ENCODE measurements at places on chromosomes 1 and 21.

DNA sequence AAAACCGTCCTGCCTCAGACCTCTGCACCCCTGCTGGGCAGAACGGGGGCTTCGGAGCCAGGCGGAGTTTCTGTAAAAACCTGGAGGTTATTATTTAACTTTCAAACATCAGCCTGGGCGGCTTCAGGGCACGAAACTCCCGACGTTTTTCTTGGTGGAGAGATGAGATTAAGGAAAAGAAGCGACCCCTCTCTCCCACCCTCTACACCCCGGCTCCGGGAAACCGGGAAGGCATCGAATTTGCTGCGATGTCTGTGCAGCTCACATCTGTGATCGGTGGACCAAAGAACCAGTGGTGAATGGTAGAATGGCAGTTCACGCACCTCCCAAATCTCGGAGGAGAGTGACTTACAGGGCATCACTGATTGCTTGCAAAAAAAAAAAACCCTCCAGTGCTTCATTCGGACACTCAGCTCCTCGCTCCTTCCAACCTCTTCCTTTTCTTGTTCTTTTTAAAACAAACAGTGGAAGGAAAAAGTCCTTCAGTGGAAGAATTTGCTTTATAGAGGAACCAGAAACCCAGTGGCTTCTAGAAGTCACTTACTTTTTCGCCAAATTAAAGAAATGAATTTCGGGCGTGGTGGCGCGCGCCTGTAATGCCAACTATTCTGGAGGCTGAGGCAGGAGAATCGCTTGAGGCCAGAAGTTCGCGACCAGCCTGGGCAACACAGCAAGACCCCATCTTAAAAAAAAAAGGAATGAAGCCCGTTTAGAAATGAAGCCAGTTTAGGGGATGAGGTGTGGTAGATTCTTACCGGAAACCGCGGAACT lies 884 bp downstream of the PHACTR4 start:
- DNase-seq: no peak

DNA sequence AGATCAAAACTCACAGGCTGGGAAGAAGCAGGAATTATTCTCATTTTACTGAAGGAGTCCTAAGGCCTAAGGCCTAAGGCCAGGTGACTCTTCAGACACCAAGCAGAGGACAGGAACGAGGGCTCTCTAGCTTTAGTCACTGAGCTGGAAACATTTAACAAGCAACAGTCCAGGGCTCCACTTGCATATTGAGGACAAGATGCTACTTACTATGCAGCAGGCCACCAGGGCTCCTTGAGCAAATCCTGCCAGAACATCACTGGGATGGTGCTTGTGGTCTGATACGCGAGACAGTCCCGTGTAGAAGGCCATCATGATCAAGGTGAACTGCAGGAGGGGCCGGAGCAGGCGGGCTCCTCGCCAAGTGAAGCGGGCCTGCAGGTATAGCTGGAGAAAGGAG lies 67.6 kb downstream of the PLPP3 start:
- DNase-seq: no peak

DNA sequence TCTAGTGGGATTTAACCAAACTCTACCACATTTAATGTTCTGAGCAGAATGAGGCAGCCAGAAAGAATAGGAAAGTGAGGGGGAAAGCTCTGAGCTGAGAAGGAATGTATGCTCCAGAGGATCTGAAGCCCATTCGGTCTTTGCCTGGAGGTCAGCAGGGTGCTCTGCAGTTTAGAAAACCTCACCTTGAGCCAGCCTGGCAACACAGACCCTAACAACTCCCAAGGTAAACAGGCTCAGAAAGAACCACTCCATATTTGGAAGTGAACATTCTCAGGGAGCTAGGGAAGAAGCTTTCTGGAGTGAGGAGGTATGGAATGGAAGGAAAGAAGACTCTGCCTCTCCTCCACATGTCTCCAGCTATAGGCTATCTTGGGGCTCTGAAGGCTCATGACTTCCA lies 398.8 kb downstream of the SEC16B start:
- no peak for DNase-seq

DNA sequence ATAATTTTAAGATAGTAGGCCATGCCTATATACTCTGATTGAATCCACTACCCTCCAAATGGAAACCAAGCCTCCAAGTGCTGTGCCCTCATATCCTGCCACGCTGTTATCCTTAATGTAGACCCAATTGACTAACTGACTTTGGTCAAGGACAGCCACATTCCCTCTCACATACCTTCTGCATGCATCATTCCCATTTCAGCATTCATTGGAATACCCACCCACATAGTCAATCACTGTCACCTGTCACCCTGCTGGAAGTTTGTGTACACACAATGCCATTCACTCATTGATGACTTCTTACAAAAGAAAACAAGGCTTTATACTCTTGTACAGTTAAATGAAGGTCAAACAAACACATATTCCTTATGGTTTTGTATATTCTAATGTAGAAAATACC lies 221.1 kb upstream of the PBX1 start:
- no peak for DNase-seq

DNA sequence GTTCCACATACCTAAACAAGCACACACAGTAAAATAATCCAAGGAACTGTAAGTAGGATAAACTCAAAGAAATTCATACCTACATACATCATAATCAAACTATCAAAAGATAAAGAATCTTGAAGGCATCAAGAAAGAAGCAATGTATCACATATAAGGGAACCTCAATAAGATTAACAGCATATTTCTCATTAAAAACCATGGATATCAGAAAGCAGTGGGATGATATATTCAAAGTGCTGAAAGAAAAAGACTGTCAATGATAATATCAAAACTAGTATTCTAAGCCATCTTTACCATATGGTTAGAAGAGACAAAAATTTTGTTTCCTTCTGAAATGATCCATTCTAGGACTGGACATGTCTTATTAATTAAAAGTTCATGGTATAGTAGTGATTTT lies 37.1 kb upstream of the ADAM30 start:
- DNase-seq: no peak

DNA sequence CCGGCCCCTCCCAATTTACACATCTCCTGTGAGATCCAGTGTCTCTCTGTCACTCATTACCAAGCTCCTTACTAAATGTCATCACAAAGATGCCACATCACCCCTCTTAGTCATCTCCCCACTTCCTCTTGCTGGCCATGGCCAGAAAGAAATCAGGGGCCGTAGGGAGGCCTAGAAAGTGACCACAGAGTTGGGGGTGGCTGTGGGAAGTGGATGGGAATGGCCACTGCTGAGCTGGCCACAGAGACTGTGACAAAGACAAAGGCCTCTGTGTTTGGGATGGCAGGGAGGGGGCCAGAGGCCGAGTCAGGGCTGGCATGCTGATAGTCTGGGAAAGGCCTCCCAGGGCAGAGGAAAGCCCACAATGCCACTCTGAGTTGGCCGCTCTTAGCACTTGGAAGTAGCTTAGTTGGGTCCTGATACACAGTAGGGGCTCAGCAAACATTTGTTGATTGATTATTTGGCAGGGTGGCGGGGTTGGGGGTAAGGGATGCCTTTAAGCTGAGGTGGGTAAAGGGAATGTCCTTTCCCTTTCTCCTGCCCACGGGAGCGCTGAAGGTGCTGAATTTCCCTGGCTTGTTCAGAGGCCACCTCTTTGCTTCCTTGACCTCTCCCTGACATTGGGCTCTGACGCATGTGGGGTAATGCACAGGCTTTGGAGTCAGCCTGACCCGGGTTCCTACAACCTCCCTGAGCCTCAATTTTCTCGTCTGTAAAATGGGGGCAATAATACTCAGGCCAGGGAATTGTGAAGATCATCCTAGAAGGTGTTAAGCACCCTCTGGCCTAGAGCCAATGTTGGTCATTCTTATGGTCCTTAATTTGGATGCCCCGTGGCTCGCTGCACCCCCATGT lies 13.2 kb downstream of the NAV1 start:
- no peak for DNase-seq

DNA sequence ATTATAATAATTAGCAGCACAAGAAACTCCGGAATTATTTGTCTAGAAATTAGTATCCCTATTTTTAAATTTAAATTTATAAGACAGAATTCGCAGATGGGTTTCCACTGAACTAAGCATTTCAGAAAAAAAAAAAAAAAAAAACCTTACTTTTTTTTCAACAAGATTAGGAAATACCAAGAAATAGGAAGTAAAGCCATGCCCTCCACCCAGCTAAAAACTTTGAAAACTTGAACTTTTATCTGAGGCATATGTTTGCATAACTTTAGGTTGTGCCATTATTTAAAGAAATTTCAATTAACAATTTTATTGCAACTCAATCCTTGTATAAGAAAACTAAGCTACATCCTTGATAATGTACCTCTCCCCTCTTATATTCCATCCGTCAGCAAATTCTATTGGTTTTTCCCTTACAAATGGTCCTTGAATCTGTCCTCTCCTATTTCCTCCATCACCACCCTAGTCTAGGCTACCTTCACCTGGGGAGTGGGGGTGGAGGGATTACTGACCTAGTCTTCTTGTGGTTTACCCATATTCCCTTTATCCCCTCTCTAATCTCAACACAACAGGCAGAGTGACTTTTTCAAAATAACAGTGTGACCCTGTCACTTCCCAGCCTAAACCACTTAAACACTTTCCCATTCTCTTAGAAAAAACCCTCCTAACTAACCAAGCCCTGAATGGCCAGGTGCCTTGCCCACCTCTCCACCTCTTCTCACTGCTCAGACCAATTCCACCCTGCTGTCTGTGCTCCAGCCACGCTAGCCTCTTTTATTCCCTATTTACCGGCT lies 1.4 kb upstream of the EVI5 start:
- no peak for DNase-seq

DNA sequence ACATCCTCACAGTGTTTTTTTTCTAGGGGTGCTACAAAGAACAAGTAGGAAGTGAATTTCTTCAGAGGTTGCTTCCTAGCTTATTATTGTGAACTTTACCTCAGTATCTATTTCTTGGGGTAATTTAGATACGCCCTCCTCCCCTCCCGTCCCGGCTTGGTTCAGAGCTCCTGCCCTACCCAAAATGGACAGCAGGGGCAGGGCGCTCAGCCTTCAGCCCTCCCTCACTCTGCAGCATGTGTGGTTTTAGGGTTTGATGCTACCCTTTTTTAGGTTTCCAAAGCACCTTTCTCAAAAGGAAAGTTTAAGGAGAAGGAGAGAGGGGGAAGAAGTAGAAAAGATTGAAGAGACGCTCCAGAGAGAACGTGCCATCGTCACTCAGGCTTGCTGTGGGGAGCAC lies 16.9 kb upstream of the POGK start:
- DNase-seq: no peak

DNA sequence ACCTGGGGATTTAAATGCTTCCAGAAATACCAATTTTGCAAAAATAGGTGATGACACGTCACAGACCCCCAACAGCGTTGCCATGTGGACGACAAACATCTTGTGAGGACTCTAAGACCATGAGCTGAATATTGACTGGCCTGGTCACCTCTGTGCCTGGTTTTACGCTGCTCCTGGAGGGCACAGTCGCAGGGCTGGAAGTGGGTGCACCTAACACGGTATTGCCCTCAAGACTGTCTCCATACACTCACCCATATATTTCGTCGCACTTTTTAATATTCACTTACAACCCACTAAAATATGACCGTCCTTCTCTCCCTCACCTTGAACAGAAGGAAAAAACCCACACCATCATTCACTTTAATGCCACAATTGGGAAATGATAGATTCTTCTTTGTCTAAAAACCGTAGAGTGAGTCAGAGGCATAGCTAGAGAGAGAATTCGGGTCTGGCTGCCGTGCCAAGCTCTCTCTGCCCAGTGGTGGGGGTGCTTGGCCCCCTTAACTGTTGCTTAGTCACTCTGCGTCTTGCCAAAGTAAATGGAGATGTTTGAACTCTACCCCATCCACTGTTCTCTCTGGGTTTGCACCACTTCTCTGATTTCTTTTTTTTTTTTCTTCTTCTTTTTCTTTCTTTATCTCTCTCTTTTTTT lies 40.8 kb upstream of the UTS2 start:
- peak; percentile 81 for DNase-seq

GRCh38 chr1:53581476-53581875 lies 122.3 kb downstream of the DMRTB1 start:
- no peak for DNase-seq

GRCh38 chr1:198031086-198031485 lies 113.9 kb downstream of the LHX9 start:
- DNase-seq: no peak

- peak; percentile 40 for DNase-seq
Observed at GRCh38 chr1:204198348-204199340, 2.4 kb upstream of the KISS1 start.

- DNase-seq: no peak
Observed at GRCh38 chr21:14600569-14601297, 54.6 kb upstream of the SAMSN1 start.

DNA sequence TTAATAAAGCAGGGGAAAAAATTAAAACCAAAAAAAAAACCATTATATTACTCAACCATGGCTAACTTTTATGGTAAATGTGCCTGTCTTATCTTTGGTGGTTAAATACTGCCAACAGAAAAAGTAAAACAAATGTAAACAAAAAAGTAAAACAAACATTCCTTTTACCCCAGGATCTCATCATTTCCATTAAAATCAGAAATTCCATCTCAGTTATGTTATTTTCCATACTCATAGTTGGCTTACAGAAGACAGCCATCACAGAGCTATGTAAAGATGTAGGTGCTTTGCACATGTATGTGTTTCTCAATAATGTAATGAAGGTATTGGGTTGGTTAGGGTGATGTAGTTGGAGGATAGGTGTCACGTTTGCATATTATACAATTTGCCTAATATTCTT lies 185.0 kb downstream of the KCNK2 start:
- no peak for DNase-seq

- DNase-seq: no peak
Observed at GRCh38 chr1:44401256-44402228, 3.5 kb upstream of the RNF220 start.

- no peak for DNase-seq
Observed at GRCh38 chr1:227567256-227567655, 3.9 kb downstream of the ZNF678 start.

DNA sequence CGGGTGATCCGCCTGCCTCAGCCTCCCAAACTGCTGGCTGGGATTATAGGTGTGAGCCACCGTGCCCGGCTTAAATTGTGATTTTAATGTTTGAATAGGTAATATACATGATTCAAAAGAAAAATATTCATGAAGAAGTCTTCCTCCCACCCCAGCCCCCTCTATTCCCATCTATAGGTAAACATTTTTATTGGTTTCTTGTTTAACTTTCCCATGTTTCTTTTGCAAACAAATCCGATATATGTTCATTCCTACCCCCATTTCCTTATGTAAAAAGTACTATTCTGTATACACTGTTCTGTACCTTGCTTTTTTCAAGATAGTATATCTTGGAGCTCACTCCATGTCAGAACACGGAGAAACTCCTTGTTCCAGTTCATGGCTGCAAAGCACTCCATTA lies 23.2 kb downstream of the RPS6KA1 start:
- no peak for DNase-seq

- DNase-seq: no peak
Observed at GRCh38 chr21:33840771-33841170, 74.8 kb downstream of the ATP5PO start.

Data from skeletal muscle cell (primary cell).